ENCODE measurements at places on chromosomes 12 and 14.

- DNase-seq: no peak
Measured at GRCh38 chr12:48000878-48001504, 3.3 kb downstream of the COL2A1 start.

DNA sequence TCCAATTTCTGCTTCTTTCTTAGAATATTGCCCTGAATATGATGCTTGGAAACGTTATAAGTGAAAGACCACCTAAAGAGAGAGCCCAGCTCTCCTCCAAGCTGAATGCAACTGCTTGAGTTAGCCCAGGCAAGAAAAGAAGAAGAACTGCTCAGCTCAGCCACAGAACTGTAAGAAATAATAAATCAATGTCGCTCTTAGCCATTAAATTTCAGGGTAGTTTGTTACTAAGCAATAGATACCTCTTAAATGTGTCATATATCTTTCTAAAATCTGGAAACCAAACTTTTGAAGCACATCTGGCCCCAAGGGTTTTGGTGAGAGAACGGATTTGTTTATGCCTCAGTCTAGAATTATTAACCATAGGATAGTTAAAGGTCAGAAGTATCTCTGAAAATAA lies 50.4 kb downstream of the SLC6A15 start:
- no peak for DNase-seq

DNA sequence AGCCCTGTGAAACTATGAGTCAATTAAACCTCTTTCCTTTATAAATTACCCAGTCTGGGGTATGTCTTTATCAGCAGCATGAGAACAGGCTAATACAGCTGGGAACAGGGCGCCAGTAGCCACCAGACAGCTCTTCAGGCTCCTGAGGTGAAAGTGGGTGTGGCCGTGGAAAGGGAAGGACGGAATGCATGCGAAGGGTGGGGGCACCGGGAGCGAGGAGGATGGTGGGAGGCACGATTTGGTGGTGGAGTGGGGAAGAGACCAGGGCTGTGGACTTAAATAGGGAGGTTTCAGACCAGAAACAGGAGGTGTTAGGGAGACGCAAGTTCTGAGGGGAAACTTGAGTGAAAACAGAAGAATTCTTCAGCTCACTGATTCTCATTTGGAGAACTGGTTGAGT lies 44.1 kb upstream of the CHST11 start:
- DNase-seq: no peak

- no peak for DNase-seq
Measured at GRCh38 chr14:64928239-64929013, 14.1 kb downstream of the GPX2 start.

- DNase-seq: no peak
Measured at GRCh38 chr14:71212683-71213107, 305.4 kb downstream of the PCNX1 start.

DNA sequence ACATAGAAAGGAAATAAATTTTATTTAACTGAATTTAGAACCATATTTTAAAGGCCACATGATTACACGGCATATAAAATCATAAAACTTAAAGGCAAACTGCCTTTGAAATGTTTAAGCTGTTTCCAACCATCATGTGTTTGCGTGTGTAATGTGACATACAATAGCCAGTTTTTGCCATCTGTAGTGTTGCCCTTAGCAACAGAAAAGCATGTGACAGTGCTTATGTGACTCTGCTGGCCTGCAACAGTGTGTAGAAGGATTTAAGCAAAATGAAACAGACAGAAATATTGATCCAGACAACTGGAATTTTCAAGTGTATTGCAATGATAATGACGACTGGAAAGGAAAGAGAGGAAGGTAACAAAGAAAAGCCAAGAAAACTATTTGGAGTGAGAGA lies 49.5 kb downstream of the TSPAN19 start:
- no peak for DNase-seq

- no peak for DNase-seq
Measured at GRCh38 chr12:38141239-38141638, 175.3 kb upstream of the ALG10B start.

- DNase-seq: no peak
Measured at GRCh38 chr12:41944216-41944615, 200.5 kb downstream of the GXYLT1 start.

DNA sequence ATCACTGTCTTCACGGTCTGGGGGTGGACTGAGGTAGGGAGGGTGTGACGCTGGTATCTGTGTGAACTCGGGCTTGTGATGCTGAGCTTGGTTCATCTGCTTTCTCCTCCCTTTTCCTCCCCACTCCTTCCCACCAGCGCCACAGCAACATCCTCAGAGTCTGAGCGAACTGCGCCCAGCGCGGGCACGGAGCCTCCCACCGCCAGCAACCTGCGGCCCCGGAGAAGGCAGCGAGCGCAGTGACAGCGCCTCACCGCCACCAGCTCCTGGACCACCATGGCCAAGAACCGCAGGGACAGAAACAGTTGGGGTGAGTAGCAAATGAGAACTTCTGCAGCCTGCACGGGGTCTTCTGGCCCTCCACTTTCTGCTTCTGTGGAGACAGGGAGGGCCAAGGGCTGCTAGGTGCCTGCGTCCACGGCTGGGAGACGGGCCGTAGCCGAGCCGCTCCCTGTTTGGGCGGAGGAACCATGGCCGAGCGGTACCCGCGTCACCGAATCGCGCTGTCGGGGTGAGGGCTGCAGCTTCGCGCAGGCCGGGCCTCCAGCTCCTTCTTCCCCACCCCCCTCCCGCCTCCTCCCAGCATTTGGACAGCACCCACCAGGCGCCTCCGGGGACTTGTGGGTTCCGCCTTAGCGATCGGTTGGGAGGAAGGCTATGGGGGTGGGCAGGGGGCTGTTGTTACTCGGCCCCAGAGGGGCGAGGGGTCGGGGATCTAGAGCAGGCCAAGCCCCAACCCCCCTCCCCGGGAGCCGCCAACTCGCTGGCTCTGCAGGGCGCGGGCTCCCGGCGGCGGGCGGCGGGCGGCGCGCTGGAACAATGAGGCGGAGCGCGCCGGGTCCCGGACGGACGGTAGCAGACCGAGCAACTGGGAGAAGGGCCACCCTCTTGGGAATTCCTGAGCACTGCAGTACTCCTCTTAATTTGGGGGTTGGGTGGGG lies at the start of gene ATL1:
Gene ATL1, plus strand, starts transcription at position 156 of the 941 bp plus-strand sequence. Its CDS starts 121 bp downstream, at position 277.
- no peak for DNase-seq

- DNase-seq: no peak
Measured at GRCh38 chr12:89250636-89251035, 101.7 kb downstream of the DUSP6 start.

DNA sequence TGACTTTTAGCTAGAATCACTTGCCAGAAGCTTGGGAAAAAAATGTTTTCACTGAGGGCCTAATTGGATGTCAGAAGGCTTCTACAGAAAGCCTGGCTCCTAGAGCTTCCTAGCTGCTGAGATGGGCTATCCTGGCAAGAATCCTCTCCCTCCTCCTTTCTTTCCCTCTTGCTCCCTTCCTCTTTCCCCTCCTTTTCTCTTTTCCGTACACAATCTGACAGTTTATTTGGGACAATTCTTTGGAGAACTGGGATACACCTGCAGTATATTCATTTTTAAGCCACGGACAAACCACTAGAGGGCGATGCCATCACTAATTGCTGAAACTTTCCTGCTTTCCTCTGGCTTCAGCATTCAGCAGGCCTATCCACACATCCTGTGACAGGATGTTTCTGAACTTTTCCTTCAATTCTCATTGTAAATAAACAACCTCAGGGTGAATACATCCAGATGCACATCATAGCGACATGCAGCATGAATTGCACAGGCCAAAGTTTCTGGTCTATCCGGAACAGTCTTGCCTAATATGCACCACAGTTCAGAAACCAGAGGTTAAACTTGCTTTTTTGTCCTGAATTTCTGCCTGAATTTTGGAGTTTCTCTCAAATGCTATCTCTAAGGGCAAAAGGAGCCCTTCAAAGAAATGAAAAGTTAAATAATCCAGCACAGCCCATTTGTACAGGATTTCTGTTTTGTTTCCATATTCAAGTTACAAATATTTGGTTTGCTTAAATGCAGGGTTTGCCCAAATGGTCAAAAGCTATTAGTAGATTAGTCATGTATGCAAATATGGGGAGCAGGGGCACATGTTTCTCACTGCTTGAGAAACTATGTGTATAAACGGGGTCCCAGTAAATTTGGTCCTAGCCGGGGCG lies 142.8 kb downstream of the PAWR start:
- DNase-seq: peak; percentile 86

DNA sequence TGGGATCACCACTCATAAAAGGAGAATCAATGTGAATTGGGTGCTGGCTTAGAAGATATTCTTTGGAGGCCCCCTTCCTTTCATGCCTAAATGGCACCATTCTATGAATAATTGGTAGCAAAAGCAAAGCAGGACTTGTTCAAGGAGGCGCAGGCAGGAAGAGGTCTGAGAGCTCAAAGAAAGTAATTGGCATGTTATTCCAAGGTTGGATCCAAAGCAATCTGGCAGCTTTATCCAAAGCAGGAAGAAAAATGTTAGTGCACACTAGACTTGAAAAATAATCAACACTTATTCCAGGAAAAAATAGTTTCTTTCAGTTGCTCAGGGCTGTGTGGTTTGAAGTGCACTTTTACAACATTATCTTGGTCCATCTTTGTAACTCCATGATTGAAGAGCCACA lies 326.4 kb downstream of the NUAK1 start:
- no peak for DNase-seq

- DNase-seq: no peak
Measured at GRCh38 chr12:89126712-89127111, 225.6 kb downstream of the DUSP6 start.

GRCh38 chr12:95815632-95816212 lies 25.2 kb upstream of the NTN4 start:
- no peak for DNase-seq

DNA sequence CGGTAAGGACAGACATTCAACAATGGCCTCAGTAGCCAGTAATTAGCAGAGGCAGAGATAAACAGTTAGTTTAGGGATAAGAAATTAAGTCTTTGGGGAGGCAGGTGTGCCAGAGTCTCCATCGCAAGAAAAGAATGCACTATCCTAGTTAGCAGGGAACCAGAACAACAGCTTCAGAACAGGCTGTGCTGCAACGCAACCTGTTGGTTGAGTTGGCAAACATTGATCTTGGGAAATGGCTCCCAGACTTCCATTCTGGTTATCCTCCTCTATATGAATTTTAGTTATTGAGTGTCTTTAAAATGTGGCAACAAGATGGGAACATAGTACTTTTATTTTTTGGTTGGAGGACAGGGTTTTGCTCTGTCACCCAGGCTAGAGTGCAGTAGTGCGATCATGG lies 12.3 kb upstream of the LEMD3 start:
- DNase-seq: no peak

DNA sequence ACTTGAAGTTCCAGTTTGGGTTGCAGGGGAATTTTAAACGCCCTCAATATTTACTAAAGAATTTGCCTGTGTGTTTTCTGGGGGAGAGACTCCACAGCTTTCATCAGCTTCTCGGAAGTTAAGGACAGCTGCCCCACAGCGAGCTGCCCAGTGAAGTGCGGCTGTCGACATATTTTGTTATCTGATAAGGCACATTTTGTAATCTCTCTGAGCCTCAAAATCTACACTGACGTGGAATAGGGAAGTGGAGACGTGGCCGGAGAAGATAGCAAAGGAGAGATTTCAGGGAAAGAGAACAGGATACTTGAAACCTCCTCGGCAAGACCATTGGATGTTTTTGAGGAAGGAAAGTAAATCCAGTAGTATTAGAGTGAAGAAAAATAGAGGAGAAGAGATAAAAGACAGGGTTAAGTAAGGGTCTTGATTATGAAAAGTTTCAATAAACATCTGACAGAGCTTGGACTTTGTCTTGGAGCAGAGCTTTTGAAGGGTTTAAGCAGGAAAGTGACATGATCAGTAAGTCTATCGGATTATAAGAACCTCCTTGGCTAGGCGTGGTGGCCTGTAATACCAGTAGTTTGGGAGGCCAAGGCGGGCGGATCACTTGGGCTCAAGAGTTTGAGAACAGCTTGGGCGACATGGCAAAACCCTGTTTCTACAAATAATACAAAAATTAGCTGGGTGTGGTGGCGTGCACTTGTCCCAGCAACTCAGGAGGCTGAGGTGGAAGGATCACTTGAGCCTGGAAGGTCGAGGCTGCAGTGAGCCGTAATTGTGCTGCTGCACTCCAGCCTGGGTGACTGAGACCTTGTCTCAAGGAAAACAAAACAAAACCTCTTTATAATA lies 1.1 kb downstream of the POLR3B start:
- no peak for DNase-seq

GRCh38 chr14:83470466-83470865 lies 1936.8 kb upstream of the SEL1L start:
- DNase-seq: no peak

GRCh38 chr12:54128416-54128815 lies 60.4 kb downstream of the SMUG1 start:
- DNase-seq: no peak
